Occipital lobe (tissue), 3 donors: ENCODE measurements at places on chromosomes 12 and 14.

DNA sequence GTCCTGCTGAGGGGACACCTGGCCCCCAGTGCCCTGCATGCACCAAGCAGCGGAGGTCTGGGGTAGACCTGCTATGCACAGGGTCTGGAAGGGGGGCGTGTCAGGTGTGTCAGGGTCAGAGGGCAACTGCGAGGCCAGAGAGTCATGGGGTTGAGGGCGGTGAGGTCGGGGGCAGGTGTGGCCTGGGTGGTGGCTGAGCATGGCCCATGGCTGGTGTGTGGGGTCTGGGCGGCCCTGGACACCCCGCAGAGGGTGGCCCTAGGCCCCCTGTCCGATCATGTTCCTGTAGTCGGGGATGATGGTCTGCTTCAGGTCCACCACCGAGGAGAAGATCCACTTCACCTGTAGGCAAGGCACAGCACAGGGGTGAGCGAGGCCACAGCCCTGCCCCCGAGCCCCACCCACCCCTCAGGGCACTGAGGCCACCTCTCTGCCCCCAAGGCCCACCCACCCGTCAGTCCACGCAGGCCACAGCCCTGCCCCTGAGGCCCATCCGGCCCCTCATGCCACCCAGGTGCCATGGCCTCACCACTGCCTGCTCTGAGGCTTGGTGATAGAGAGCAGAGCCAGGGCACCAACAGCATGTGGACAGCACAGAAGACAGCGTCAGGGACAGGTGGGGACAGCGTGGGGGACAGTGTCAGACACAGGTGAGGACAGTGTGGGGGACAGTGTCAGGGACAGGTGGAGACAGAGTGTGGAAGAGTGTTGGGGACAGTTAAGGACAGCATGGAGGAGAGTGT lies 211.3 kb downstream of the TMEM121 start:
- no peak for DNase-seq

DNA sequence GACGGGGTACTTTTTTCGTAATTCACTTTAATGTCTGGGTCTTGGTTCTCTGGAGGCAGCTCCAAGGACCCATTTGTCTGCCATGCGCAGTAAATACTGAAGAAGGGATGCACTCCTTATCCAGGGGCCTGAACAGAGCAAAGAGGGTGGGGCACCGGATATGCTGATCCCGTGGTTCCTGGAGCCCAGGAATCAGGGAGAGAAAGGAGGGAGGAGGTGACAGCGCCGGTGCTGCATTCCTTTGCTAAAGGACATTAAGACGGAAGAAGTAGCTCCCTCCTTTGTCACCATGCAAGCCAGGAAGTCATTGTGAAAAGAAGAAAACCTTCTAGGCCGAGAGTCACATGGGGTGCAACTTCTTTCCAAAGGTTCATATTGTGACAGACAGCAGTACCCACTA lies 1057.7 kb downstream of the VRK1 start:
- no peak for DNase-seq

- no peak for DNase-seq
Measured at GRCh38 chr14:105935384-105935783, 409.0 kb downstream of the TMEM121 start.

- no peak for DNase-seq
Measured at GRCh38 chr14:92610849-92611271, 97.3 kb downstream of the RIN3 start.

- no peak for DNase-seq
Measured at GRCh38 chr14:22159957-22160356, 429.1 kb downstream of the DAD1 start.

DNA sequence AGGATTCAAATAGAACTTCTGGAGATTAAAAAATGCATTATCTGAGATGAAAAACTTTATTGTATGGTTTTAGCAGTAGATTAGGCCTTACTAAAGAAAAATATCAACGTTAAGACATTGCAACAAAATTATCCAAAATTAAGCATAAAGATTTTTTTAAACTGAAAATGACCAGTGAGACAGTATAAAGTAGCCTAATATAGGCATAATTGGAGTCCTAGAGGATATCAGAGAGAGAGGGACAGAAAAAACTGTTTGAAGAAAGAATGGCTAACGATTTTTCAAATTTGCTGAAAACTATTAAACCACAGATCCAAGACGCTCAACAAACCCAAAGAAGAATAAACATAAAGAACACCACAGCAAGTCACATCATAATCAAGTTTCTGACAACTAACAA lies 149.5 kb upstream of the LMNTD1 start:
- DNase-seq, result no peak

GRCh38 chr12:4809013-4809448 lies 88.8 kb downstream of the GALNT8 start:
- no peak for DNase-seq

DNA sequence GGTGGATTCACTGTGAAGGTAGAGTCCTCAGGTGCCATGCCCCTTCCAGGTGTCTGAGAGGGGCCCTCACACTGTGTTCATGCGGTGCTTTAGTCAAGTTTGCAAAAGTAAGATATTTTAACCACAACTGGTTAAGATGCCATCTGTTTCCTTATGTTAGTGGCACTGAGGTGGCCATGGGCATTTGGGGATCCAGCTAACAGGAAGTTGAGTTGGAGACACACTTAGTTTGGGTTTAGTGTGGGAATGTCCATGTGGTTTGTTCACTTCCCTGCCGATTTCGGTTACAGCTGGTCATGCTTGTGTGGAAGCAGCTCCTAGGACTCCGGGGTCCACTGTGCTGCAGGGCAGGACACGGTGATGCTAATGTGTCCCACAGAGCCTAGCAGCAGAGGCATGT lies 17.3 kb upstream of the ABHD12B start:
- no peak for DNase-seq
